ENCODE measurements at places on chromosomes 3 and 15. TPM values are rescaled to one million over a fixed set of nuclear protein-coding genes. Genes with fewer than 3 reads are reported as not detected.

SLC7A14 gene
- total RNA-seq = not detected

TMEM212 gene
- not detected for total RNA-seq

RASA2 gene
- 7.7 TPM for total RNA-seq

GRCh38 chr3:156456771-156457224 lies 98.1 kb downstream of the SSR3 start:
- no peak for DNase-seq
- H3K27me3 ChIP-seq = no peaks in the 10 kb centered on the region
- no peaks in the 10 kb centered on the region for H3K36me3 ChIP-seq
- no peak overlapping the region for H3K4me3 ChIP-seq
- H3K4me1 ChIP-seq = peaks cover 18% of the 10 kb centered on the region
